ENCODE measurements at places on chromosomes 7 and 10. TPM values are rescaled to one million over a fixed set of nuclear protein-coding genes. Genes with fewer than 3 reads are reported as not detected.

Gene C10orf62
- not detected for total RNA-seq

Gene GPR15LG
- total RNA-seq: not detected

Gene SFMBT2
- total RNA-seq: 1.7 TPM

Gene HPS1
- 43.2 TPM for total RNA-seq

Gene TSPAN13
- total RNA-seq: 10.8 TPM

Gene SLC26A4
- total RNA-seq: under 0.01 TPM

Gene ELFN1
- 1.6 TPM for total RNA-seq

Gene PRDX3
- total RNA-seq: 120 TPM

Gene ARHGEF35
- 0.97 TPM for total RNA-seq

Gene MMP21
- total RNA-seq: not detected

Gene LRRC17
- 70.0 TPM for total RNA-seq

Gene SPDYE8
- total RNA-seq: not detected

Gene BTBD16
- total RNA-seq: not detected

Gene STAG3
- under 0.01 TPM for total RNA-seq

Gene HOXA4
- total RNA-seq: 0.97 TPM

Gene COMTD1
- total RNA-seq: 3.9 TPM

Gene OR9A4
- not detected for total RNA-seq

Gene KEL
- not detected for total RNA-seq

Gene HOXA5
- 7.4 TPM for total RNA-seq

Gene PRSS37
- total RNA-seq: not detected

Gene FAM170B
- not detected for total RNA-seq

Gene STEAP4
- under 0.01 TPM for total RNA-seq

Gene TMEM236
- under 0.01 TPM for total RNA-seq

Gene AGFG2
- 19.0 TPM for total RNA-seq

Gene MEPCE
- 23.2 TPM for total RNA-seq

Gene CEP55
- 35.0 TPM for total RNA-seq

Gene RPA3
- 24.6 TPM for total RNA-seq

Gene GTPBP4
- 35.4 TPM for total RNA-seq

Gene SLC39A12
- not detected for total RNA-seq

Gene CLEC5A
- total RNA-seq: not detected

Gene FAM24B
- total RNA-seq: 2.9 TPM

Gene FRG2B
- total RNA-seq: under 0.01 TPM

Gene SPDYE18
- not detected for total RNA-seq

Gene FAM221A
- total RNA-seq: 0.64 TPM

Gene CCSER2
- total RNA-seq: 34.8 TPM

Gene PRR15
- 1.3 TPM for total RNA-seq

Gene ST8SIA6
- total RNA-seq: not detected

Gene ZMIZ1
- 30.9 TPM for total RNA-seq

Gene GIMAP6
- total RNA-seq: not detected

Gene CAMK2B
- under 0.01 TPM for total RNA-seq
